Astrocyte of the hippocampus (primary cell): ENCODE measurements at places on chromosomes 4 and X.

DNA sequence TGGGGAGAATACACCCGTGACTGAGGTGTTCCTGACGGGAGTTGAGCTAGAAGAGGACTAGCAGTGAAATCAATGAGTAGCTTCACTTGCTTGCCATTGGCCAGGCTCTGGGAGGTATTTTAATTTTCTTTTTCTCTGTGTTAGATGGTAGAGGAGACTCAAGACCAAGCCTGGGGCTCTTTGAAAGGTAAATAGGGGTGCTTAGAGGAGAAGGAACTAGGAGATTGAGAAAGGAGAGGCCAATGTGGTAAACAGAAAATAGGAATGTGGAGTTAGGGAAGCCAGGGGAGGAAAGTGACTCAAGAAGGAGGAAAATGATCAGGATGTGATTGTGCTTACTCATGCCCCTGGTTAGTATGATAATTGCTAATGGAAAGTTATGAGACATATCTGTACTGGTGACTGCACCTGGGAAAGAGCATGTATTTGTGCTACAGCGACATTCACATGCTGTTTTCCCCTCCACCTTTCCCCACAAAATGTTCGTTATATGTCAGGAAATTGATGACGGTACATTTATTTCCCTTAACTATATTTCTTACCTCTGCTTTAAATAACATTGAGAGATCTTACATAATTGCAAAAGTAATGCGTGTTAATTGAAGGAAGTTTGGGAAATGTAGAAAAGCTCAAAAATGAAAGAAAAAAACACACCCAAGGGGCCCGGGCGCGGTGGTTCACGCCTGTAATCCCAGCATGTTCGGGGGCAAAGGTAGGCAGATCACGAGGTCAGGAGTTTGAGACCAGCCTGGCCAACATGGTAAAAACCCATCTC, 16.9 kb upstream of the LRBA start:
- DNase-seq = peak; percentile 46

- DNase-seq = no peak
Measured at GRCh38 chr4:111761531-111761930, 383.7 kb upstream of the FAM241A start.

DNA sequence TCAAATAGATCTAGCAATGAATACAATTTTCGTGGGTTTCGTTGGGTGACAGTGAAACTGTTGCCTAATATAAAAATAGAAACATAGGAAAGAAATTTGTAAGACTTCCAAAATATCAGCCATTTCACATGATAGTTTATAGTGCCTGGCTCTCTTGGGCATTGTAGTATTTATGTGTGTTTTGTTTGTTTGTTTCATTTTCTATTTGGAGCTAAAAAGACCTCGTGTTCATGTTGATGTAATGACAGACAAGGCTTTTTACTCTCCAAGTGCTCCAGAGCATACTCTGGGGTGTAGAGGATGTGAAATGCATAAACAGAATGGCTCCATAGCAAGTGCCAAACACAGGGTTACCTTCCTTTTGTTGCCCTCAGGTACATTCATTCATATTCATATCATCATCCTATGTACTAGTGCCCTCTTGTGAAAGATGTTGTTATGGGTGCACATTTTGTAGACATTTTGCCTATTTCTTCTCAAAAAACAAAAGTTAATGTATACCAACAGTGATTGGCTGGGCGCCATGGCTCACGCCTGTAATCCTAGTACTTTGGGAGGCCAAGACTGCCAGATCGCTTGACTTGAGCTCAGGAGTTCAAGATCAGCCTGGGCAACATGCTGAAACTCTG, 100.7 kb upstream of the AMOT start:
- DNase-seq = peak; percentile 7

DNA sequence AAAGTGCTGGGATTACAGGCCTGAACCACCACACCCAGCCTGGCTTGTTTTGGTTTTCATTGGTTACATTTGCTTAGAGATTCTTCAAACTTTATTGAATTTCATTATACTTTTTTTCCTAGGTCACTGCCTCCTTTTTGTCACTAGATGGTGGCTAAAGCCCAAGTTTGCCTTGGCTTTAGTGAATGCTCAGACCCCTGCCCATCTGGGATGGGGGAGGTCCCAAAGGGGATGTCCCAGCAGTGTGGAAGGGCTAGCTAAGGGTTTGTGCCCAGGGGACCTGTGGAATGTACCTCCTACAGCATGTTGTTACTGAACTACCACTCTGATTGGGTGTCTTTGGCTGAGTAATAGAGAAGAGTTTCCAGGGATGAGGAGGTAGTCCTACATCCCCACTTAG, 58.4 kb downstream of the CEP135 start:
- DNase-seq = no peak

DNA sequence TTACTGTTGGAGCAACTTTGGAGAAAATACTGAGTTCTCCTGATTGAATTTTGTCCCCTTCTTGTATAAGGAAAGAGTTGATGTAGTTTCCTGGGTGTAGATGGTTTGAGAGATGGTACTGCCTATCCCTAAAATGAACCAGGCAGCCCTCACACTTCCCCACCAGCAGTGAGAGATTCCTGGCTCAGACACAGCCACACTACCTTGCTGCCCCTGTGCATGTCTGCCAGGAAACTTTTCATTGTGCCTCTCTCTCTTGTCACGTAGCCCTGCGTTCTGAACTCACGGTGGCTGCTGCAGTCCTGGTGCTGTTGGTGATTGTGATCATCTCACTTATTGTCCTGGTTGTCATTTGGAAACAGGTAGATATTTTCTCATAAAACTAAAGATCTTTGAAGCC, 45.2 kb downstream of the PDGFRA start:
- no peak for DNase-seq

GRCh38 chr4:11455201-11455835, 26.6 kb upstream of the HS3ST1 start:
- DNase-seq = no peak

DNA sequence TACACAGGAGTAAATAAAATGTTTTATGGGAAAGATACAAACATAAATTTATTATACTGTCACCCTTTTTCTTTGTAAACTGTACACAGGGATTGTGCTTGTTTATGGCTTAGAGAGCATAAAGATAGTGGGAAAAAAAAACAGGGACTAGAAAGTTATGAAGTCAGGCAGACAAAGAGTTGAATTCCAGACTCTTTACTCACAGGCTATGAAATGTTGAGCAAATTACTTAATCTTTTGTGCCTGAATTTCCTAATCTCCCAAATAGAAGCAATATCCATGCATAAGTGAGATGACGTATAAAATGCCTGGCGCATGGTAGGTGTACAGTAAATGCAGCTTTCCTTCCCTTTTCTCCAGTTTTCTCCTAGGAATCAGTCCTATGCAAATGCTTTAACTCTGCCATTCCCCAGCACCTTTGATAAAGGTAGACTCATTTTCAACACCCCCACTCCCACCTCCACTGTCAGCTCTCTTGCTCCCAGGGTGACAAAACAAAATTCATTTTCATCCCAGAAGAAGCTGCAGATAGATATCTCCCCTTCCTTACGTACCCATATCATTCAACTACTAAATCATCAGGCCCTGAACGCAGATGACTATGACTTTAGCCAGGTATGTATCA, 44.5 kb upstream of the BTC start:
- peak; percentile 69 for DNase-seq

DNA sequence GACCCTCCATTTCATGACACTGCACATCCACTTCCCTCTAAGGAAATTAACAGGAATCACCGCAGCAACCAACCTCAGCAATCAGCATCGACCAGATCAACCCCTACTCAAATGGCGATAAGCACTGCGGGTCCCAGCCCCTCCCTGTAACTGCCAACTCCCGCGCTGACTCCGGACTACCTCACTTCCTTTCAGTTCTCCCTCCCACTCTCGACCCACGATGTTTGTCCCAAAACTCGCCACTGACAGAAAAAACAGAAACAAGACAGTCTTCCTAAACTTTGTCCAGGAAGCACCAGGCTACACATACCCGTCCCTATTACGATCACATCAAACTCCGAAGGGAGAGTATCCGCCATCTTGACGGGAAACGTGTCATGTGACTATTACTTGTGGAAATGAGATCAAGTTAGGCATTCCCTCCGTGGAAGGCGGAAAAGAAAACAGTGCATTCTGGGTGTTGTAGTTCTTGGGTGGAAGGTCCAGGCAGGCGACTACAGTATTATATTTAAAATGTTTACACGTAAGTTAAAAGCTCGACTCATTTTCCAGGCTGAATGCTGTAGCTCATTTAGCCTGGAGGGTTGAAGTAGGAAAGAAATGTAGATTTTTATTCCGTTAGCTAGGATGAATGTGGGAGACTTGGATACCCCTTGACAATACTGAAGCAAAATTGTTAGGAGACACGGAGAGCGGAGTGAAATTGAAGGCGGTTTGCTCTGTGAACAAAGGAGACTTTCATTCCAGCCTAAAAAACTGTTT, at the start of gene CHM:
CHM (minus strand) TSS at position 385 of the 762 bp plus-strand sequence; CDS start at position 359, 26 bp downstream.
- DNase-seq = peak; percentile 86

DNA sequence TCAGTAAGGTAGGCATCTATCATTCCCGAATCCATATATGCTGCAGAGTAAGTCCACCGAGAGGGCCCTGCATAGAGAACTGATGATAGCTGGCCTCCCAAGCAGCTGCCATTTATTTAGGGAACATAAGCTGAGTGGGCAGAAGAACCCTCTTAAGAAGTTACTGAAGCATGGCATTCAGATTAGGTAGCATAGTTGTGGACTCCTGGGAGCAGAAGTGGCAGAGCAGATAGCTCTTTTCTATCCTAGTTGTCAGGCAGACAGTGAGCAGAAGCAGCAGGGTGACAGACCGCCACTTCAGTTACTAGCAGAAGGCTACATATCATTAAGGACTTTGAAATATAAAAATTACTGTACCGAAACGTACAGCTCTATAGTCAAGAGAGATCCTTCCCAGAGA, 454.7 kb downstream of the PPP4R3C start:
- DNase-seq = no peak

GRCh38 chr4:72555377-72555831, 13.6 kb downstream of the ADAMTS3 start:
- DNase-seq = no peak

- peak; percentile 15 for DNase-seq
Measured at GRCh38 chr4:177177541-177178081, 132.1 kb upstream of the NEIL3 start.

DNA sequence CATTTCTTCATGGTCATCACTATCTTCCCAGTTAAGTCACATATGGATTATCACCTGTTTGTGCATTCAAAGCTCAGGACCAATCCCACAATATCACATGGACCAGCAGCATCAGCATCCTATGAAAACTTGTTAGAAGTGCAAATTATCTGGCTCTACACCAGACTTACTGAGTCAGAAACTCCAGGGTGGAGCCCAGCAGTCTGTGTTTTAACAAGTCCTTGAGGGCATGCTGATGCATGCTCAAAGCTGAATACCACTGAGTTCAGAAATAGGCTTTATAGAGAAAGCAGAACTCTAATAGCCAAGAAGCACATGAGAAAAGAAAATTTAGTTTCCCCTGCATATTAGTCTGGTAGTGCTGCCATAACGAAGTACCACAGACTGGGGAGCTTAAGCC, 62.4 kb upstream of the GABRQ start:
- peak; percentile 68 for DNase-seq

GRCh38 chr4:43990963-43991362, 457.6 kb downstream of the KCTD8 start:
- no peak for DNase-seq

GRCh38 chr4:88102026-88102425, 56.4 kb downstream of the ABCG2 start:
- no peak for DNase-seq
